ENCODE measurements at places on chromosomes 3 and 15.

DNA sequence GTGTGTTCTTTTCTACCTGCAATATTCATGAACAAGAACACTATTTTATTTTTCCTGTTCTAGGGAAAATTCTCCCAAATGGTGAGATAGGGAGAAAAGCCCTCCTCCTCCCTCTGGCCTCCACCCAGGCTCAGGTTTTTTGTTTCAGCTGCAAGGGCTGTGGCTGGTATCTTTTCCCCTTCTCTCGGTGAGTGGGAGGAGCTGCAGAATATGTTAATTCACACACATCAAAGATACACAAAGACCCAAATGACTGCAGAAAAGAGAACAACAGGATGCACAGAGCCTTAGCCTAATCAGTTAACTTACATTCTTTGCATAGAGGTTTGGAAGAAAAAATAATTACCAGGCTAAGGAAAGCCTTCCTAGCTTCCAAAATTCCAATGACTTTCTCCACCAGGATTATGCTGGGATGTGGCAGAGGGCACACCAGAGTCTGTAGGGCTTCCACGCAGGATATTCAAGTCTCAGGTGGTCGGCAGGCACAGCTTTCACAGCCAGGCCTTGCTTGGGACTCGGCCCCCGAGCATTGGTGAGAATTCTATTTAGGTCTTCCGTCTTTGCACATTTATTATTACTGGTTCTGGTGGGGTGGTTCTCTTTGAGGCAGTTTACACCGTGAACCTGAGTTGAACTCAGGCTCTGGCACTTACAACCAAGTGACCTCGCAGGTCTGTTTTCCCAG lies 64.9 kb downstream of the ABHD5 start:
- no peak for DNase-seq

GRCh38 chr15:38540510-38540909 lies 24.1 kb downstream of the RASGRP1 start:
- no peak for DNase-seq

DNA sequence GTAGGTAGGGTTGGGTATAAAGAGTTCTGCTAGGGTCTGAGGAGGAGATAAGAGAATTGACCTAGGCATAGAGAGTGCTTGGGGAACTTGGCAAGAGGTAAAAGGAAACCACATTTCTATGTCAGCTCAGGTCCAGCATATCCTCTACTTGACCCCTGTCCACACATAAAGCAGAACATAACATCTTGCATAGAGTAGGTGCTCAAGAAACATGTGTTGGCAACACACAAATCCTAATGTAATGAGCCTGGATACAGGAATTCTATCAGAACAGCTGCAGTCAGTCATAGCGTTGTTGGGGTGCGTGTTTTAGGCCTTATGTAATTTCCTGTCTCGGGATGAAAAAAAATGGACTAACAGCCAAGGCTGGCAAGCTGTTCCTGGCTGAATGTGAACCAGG lies 35.0 kb upstream of the PLCL2 start:
- no peak for DNase-seq

DNA sequence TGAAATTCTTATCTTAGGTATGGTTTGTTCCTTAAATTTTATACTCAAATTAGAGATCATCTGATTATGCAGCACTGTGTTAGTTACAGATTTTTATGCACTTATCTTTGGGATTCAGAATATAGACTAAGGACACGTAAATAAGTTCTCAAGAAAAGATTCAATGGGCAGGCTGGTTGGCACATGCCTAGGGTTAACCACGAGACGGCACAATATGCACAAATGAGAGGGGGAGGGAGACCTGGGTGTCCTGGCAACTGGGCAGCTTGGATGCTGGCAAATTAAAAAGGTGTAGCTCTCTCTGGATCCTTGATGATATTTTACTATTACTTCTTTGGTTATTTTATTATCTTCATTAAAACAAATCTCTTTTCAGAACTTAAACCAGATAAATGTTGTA lies 672 bp downstream of the AADAC start:
- DNase-seq = no peak

DNA sequence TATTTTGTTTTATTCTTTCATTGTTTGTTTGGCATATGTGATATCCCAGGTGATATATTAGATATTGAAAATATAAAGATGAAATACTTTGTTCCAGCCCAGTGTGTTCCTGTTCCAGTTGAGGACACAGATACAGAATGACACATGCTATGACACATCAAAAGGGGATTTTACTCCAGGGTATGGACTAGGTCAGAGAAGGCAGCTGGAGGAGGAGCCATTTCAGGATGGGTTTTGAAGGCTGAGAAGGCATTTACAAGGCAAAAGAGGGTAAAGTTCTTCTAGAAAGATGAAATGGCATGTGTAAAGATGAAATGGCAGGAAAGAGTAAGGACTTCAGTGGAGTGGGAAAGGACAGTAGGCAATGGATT lies 163.8 kb downstream of the ZIC1 start:
- no peak for DNase-seq

- no peak for DNase-seq
These were observed 126.4 kb downstream of the GADL1 start for GRCh38 chr3:30768046-30768445.

- DNase-seq = no peak
These were observed 610.9 kb upstream of the ALCAM start for GRCh38 chr3:104755791-104756190.

GRCh38 chr3:4978966-4979427 lies 240 bp upstream of the BHLHE40 start:
- DNase-seq = peak; percentile 47

DNA sequence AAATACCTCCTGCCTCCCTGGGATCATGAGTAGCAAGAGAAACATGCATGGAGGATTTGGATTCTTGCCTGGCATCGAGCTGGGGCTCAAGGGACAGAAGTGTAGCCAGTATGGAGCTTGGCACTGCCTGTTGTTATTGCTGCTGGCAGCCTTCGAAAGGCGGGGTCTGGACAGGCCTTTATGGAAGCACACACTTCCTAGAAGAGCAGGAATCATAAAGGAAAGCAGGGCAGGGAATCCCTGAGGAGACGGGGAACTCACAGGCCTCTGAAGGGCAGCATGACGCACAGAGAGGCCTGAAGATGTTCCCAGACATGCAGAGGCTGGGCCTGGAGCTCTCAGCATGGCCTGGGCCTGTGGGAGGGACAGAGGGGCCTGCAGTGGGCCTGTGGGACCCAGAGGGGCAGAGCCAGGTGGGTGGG lies 18.6 kb upstream of the SLC41A3 start:
- DNase-seq = no peak

GRCh38 chr15:59828861-59829260 lies 139.7 kb upstream of the BNIP2 start:
- no peak for DNase-seq

GRCh38 chr3:181969925-181970324 lies 258.2 kb downstream of the SOX2 start:
- no peak for DNase-seq

GRCh38 chr3:179438841-179439240 lies 12.4 kb downstream of the GNB4 start:
- no peak for DNase-seq

DNA sequence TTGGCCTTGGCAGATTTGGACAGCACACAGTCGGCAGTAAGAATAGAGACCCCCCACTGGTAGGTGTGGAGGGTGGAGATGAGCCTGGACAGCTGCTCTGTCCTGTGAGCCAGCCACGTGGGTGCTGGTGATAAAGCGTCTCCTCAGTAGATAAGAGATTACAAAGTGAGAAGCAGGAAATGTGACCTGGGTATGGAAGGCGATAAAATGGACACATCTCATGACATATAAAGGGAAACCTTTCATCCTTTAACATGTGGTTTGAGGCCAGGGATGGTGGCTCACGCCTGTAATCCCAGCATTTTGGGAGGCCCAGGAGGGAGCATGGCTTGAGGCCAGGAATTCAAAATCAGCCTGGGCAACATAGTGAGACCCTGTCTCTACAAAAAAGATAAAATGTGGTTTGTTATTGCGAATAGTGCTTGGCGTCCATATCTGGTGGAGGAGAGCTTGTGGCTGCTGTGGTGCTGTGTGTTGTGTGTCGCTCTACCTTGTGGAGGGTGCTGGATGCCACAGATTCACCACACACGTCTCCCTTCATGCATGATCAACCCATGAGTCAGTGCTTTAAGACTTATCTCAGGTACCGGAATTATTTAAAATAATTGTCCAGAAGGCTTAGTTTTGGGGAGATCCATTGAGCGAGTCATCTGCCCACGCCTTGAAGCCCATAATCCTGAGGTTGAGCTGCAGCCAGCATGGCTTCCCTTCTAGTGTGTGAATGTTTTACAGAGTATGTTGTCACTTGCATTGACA lies 157.0 kb downstream of the GABRG3 start:
- DNase-seq = no peak

- no peak for DNase-seq
These were observed 431.0 kb upstream of the ATP10A start for GRCh38 chr15:26294059-26294689.

DNA sequence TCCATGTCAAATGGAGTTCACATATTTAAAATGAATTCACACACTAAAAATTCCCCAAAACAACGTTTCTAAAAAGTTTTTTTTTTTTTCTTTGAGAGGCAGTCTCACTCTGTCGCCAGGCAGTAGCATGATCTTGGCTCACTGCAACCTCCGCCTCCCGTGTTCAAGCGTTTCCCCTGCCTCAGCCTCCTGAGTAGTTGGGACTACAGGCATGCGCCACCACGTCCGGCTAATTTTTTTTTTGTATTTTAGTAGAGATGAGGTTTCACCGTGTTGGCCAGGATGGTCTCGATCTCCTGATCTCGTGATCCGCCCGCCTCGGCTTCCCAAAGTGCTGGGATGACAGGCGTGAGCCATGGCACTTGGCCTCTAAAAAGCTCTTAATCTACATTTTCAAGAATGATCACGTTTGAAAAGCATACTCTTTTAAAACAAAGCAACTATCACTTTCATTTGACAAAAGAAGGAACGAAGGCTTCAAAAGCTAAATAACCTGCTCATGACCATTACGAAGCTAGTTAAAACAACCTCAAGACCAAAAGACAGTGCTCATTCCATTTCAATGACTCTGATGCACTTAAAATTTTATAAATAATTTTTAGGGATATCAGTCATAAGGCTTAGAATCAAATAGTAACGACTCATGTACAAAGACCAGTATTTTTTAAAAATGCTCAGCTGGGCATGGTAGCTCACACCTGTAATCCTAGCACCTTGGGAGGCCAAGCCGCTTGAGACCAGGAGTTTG lies 5.5 kb downstream of the UBE3A start:
- DNase-seq = no peak

- DNase-seq = no peak
These were observed 476.0 kb downstream of the MFSD1 start for GRCh38 chr3:159277814-159278213.

DNA sequence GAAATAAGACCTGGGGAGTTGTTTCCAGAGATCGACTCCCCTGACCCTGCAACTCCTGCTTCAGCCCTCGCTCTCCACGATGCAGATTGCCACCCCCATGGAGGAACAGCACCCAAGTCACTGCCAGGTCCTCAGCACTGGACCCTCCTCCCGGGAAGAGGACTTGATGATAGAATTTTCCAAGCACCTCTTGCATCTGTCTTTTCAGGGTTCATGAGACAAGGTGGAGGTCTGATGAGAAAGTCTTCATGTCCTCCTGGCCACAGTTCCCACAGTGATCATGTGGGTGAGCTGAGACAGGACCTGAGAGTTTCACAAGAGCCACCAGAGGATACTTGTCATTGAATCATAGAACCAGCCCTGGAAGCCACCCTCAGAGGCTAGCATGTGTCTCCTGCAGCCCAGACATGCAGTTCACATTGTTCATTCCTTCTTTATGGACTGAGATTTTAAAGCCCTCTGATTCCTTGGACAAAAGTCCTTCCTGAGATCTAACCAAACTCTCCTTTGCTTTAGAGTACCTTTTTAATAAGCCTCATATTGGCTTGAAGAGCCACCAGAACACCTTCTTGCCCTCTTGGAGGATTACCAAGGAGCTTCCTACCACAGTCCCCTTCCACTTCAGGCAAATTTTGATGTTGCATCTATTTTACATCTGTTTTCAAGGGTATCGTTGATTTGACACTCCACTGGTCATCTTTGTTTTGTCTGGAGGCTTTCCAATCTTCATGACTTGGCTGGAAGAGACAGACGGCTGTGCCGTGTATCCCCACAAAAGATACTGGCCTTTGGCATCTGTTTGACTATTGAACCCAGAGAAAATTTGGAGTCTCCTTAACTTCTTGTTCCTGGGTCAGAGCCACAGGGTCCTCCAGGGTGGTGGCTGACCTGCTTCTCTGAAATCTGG lies 224.8 kb upstream of the BHLHE40 start:
- DNase-seq = no peak

GRCh38 chr15:63156086-63156710 lies 1.1 kb downstream of the RPS27L start:
- no peak for DNase-seq

DNA sequence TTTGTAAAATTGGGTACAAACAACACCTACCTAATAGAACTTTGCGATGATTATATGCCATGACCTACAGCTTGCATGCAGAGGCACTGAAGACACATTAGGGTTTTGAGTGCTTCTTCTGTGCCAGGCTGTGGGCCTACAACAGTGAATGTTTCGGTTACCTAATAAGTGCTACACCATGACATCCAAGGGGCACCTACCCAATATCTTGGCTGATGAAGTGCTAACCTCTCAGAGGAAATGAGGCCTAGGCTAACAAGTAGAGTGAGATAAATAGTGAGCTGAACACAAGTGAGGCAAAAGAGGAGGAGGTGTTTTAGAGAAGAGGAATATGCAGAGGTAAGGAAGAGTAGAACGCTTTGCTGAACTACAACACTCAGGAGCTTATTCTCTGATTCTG lies 12.2 kb upstream of the RASGRP1 start:
- DNase-seq = no peak

DNA sequence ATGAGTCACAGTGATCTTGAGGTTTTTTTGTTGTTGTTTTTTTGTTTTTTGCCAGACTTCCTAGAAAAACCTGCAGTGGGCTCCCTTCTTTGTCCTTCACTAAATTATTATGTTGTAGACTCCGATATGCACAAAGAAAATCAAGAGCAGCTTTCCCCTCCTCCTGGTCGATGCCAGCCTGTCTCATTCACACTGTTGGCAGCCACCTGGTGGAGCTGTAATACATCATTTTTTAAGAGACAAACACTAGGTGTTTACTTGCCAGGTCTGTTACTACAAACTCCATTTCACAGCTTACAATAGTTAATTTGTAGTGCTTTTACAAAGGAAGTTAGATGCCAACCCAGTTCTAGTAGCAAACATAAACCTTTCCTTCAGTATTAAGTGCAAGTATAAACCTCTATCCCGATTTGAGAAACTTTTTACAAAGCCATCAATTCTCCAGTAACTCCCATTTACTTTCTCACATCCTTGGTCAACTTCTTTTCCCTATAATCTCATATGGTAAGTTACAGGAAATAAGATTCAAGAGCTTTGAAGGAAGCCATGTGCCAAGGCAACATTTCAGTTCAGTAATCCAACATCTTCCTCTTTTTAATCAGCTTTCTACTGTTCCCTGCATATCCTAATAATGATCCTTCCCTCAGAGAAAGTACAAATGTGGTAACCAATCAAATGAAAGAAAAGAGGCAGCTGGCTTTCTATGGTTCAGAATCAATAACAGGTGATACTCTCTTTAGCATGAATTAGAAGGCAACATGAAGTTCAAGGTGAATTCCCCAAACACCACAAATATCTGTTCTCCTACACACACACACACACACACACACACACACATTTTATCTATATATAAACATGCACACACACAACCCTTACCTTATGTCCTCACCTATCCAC lies 14.0 kb downstream of the AAGAB start:
- DNase-seq = no peak
